Activated CD4-positive, CD25-positive, alpha-beta regulatory T cell treated with anti-CD3 and anti-CD28 coated beads, Interleukin-2, amount 50 U/mL, for 24 hours (primary cell): ENCODE measurements at places on chromosomes 12 and 14.

DNA sequence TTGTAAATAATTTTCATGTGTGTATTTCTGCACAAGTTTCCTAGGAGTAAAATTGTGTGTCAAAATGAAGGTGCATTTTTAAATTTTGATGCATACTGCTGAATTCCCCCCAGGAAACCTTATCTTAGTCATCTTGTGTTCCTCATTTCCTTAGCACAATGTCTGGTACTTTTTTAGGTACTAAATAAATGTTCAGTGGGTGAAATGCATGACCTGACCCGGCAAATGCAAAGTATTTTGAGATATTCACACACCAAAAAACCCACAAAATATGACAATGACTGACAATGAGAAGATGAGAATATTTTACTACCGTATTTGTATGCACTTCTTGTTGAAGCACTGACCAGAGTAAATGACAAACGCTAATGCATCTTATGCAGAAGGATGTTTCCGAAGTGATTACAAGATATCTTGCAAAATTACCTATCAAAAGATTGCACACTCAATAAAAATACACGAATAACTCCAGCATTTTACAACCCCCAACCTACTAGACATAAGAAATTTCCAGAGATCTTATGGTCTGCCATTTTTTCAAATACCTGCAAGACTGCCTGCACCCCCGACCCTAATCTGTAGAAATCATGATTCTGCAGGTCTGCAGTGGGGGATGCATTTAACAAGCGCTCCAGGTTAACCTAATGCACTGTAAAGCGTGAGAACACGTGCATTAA lies 895 bp upstream of the PRKAB1 start:
- ATAC-seq = no peak

DNA sequence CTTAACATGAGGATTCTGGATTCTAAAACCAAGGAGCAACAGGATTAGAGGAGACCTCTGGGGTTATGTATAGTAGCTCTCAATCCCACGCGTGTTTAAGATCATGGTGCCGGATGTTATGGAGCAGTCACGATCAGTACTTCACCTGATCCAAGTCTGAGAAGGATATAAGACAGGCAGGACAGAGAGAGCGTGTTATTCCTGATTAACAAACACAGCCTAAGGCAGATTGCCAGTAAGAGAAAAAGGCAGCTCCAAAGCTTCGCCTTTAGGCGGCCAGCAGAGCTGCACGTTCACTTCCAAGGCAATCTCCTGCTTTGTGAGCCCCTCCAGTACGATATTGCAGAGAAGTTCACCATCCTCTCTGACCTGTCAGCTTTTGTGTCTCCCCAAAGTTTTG lies 5.5 kb downstream of the SETD3 start:
- ATAC-seq = no peak

GRCh38 chr12:48183091-48183875 lies at the start of gene CCDC184:
Gene CCDC184 (plus strand): TSS chr12:48183644. CDS start chr12:48184123, 479 bp downstream.
- peak; percentile 82 for ATAC-seq

- no peak for ATAC-seq
These were observed 35.4 kb downstream of the SPTB start for GRCh38 chr14:64844272-64844671.

GRCh38 chr12:122079033-122079531 lies 526 bp downstream of the MLXIP start:
- peak; percentile 10 for ATAC-seq

DNA sequence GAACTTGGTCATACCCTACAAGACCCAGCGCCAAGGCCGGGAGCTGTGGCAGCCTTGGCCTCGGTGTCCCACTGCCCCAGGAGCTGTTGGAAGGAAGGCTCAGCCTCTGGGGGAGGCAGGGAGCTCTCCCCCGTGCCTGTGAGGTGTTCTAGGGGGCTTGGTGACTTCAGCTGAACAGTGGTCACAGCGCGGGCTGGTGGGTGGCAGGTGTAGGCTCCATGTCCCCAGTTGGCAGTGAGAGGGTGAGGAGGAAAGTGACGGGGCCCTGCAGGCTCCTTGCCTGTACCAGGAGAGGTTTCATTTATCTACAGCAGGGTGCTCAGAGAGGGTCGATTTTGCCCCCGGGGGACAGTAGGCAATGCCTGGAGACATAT lies 47.5 kb downstream of the DLK1 start:
- ATAC-seq = no peak

GRCh38 chr14:103284574-103285467 lies 49.2 kb upstream of the EIF5 start:
- no peak for ATAC-seq

GRCh38 chr14:94115058-94115591 lies 4.6 kb downstream of the IFI27 start:
- ATAC-seq = no peak

GRCh38 chr12:96447256-96447655 lies 42.1 kb upstream of the CFAP54 start:
- no peak for ATAC-seq

- no peak for ATAC-seq
These were observed 75.5 kb downstream of the GALNT9 start for GRCh38 chr12:132253698-132254480.

GRCh38 chr14:21070610-21071224 lies 613 bp downstream of the ARHGEF40 start:
- ATAC-seq = peak; percentile 21

- no peak for ATAC-seq
These were observed 9.2 kb upstream of the ADCK1 start for GRCh38 chr14:77790566-77791224.

DNA sequence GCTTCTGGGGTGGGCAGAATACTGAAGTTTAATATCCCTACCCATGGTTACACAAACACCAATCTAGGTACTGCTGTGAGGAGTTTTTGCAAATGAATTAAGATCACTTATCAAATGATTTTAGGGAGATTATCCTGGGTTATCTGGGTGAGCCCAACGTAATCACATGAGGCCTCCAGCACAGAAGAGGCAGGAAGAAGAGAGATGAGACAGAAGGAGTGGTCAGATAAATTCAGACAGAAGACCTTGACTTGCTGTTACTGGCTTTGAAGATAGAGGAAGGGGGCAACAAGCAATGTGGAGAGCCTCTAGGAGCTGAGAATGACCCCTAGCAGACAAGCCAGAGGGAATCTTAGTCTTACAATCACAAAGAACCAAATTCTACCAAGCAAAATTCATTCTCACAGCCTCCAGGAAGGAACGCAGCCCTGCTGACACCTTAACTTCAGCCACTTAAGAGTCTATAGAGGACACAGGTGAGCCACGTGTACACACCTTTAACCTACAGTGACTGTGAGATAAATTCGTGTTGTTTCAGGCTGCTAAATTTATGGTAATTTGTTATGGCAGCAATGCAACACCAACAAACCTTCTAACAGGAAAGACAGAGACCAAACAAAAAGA lies 49.4 kb downstream of the FERMT2 start:
- no peak for ATAC-seq

- no peak for ATAC-seq
These were observed 610 bp upstream of the KMT2D start for GRCh38 chr12:49061157-49061650.

DNA sequence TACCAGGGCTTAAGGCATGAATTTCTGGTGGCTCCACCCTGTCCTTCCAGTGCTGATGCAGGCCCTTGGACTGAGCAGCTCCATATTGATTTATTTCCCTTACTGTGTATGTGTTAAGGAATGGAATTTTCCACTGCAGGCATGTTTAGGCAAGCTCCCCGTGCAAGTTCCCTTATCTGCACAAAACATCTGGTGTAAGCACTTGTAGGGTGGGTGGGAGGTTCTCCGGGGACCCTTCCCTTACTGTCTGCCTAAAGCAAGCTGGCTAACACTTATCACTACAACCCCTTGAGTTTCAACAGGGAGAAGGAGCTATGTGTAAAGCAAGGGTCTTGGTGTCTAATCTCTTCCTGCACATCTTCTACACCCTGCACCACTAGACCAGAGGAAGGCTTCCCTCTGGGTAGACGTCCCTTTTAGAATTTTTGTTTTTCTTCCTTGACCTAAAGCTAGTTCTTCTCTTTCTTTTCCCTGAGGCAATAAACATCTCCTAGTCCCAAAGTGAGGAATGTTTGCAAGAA lies 22.0 kb upstream of the DRAM1 start:
- ATAC-seq = no peak

DNA sequence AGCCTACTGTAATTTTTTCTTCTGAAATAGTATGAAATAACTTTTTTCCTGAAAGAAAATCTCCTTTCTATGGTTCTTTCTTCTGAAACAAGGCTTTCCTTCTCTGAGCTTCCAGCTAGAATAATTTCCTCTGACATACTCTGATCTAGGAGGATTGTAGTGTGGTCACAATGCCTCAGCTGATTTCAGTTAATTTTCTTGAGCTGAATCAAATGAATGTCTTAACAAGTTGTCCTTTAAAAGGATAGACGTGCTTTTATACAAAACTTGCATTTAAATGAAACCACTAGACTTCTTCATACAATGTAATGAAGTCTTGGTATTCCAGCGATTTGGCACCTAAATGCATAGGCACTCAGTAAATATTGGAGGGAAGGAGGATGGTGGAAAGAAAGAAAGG lies 94.4 kb downstream of the BICD1 start:
- no peak for ATAC-seq

- ATAC-seq = no peak
These were observed 2.6 kb downstream of the PPP2R5C start for GRCh38 chr14:101763941-101764709.
